NCI-H1105 treated with DMSO at 0.1 percent for 48 hours (cell line): ENCODE measurements at places on chromosomes 5 and 9.

GRCh38 chr5:117084067-117084466 is 509.4 kb upstream of the SEMA6A start:
- no peak for DNase-seq

GRCh38 chr5:17312358-17312757 is 94.9 kb downstream of the BASP1 start:
- no peak for DNase-seq

DNA sequence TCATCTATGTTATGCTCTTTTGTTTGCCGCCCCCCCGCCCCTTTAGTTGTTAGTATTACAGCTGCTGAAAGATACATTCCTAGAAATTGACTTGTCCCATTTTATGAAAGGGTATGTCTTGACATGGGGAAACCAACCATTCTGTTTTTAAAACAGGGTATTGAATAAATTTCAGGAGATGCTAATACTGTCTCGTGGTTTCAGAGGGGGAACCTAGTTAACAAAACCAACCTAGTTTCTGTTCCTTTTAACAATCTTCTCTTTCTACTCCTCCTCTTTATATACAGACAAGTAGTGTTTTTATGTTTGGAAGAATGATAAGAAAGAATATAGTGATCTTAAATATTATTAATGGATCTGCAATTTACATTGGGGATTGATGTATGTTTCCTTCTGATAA is 3.5 kb downstream of the PIP5K1B start:
- no peak for DNase-seq

GRCh38 chr5:130715541-130715940 is 449.5 kb downstream of the HINT1 start:
- DNase-seq, result no peak

DNA sequence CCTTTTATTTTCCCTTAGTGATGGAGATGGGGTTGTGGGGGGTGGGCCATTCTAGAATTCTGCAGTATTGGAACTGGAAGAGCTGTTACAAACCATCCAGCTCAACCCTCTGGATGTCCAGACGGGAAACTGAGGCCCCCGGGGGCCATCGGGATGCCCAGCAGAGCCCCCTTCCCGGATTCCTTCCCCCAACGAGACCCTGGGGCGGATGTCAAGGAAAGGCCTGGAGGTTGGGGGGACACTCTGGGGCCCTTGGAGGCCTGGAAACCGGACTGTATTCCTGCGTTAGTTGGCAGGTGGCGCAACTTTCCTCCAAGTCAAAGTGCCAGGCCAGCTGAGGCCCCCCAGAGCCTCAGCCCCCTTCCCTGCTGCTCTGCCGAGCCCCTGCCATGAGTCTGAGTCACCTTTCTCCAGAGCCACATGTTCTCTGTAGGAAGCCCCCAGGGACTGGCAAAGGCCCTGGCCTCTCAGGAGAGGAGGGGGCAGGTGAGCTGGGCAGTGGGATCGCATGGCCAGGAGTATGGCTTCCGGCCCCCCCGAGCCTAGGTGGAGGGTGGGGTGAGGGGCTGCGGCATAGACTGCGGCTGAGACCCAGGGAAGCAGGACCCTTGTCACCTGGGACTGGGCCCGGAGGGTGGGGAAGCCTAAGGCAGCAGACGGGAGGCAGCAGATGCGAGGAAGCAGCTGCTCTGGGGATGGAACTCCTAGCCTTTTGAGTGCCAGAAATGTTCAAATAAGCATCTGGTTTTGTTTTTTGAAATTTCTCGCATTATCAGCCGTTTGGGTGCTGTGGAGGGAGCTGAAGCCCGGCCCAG is 17.8 kb upstream of the FIBCD1 start:
- no peak for DNase-seq

- DNase-seq, result no peak
These were observed 68.4 kb upstream of the SLC1A1 start for GRCh38 chr9:4421847-4422246.

GRCh38 chr5:16721151-16722096 is 104.6 kb upstream of the RETREG1 start:
- no peak for DNase-seq

DNA sequence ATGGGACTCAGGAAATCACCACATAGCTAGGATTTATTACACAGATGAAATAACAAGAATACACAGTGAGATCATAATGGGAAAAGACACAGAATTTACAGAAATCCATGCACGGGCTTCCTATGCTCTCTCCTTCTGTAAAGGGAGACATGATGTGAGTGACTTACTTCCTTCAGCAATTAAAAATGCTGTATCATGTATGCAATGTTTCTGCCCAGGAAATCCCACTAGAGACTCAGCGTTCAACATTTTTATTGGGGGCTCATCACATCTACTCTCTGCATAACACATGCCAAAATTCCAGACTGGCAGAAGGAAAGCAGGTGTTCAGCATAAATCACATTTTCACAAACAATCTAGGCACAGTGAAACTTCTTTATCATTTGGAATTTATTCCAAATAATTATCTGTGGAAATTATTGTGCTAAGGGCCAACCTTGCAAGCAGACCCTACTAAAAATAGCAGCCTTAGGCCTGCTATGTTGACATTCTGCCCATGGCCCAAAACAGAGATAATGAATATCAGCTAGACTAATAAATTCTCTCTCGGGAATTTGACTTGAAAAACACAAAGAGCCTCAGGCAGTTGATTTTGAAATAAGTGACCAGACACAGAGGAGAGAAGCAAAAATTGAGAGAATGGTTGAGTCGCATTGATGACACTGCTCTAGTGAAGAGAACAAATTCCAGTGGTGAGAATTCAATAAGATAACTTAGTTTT is 31.4 kb upstream of the SELENOP start:
- no peak for DNase-seq

DNA sequence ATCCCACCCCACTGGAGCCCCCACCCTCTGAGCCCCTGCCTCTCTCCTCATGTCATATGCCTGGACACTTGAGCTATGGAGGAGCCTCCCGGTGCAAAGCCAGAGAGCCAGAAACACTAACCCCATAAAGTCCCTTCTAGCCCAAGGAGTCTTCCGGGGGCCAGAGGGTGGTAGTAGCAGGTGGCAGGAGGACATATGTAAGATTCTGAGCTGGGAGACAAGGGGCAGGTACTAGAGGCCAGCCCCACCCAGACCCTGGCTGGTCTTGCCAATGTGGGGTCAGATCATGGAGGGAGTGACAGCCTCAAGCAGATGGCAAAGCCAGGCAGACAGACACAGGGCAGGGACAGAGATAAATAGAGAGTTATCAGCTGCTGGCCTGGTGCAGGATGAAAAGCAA is 63.4 kb downstream of the PSD2 start:
- no peak for DNase-seq

DNA sequence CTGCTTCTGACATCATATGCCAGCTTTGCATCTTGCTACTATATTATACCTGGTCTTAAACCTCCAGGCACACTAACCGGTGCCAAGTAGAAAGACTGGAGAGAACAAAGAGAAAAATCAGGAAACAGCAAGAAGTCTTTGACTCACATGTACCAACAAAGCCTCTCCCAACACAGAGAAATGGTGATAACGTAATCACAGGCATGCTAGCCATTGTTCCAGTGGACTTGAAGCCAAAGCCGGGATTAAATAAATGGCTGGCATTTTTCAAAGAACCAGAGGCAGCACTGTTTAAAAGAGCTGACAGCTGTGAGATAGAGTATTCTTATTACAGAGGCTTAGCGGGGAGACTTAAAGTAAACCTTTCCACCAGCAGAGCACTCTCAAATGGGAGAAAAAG is 148.4 kb upstream of the NFIL3 start:
- DNase-seq, result no peak

DNA sequence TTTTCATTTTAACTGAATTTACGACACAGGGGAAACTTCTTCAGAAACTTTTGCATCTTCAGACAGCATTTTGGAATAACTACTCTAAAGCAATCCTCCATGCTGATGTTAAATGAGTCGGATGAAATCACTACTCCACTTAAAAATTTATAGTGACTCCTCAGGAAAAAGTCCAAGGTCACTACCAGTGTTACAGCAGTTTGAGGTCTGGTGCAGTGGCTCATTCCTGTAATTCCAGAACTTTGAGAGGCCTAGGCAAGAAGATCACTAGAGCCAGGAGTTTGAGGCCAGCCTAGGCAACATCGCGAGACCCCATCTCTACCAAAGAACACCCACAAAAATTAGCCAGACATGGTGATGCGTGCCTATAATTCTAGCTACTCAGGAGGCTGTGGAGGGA is 5.9 kb upstream of the GAS1 start:
- no peak for DNase-seq

- no peak for DNase-seq
These were observed 51.5 kb downstream of the CCDC192 start for GRCh38 chr5:127754706-127755105.

DNA sequence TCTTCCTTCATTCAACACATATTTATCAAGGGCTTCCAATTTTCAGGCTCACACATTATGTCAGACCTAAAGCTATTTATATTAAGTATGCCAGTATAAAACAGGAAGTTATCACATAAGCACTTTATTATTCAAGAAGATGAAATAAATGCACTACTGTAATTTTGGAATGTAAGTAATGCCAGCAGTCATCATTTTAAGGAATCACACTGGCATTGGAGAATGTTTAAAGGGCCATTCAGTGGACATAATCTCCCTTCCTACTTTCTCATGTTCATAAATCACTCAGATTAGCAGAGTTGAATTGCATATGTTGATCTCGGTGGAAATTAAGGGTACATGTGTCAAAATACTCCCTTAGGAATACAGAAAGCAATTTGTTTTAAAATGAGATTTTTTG is 164.4 kb downstream of the GIN1 start:
- no peak for DNase-seq

DNA sequence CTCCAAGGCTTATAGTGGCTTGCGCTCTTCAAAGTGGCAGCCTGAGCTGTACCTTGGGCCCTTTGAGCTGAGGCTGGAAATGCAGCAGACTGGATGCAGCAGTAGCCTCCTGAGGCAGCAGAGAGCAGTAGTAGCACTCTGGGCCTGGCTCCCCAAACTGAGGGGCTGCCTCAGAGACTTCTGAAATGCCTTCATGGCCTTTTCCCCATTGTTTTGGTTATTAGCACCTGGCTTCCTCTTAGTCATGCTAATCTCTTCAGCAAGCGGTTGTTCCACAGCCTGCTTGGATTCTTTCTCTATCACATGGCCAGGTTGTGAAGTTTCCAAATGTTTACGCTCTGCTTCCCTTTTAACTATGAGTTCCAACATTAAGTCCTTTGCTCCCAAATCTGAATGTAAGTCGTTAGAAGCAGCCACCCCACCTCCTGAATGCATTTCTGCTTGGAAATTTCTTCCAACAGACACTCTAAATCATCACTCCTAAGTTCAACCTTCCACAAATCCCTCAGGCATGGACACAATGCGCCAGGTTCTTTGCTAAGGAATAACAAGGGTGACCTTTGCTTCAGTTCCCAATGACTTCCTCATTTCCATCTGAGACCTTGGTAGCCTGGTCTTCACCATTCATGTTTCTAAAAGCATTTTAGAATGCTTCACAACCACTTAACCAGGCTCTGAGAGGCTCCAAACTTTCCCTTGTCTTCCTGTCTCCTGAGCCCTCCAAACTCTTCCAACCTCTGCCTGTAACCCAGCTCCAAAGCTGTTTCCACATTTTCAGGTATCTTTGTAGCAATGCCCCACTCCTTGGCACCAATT is 145.8 kb downstream of the ZDHHC21 start:
- no peak for DNase-seq

- no peak for DNase-seq
These were observed 186.8 kb downstream of the PALM2AKAP2 start for GRCh38 chr9:109966643-109967368.

DNA sequence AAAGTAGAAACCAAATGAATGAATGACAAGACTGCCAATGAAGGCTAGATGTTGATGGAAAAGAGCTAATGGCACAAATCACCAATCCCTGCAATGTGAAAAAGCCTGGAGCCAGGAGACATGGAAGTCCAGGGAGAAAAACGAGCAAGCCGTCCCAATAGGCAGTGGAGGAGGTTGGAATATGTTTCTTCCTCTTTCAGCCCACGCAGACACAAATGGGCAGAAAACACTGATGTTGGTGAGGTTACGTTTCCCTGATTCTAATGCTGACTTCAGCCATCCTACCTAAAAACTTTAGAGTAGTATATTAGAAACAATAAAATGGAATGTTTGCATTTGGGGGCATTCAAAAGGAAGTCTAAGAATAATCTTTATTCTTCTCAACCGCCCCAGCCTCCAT is 23.9 kb upstream of the KIF2A start:
- no peak for DNase-seq

GRCh38 chr9:26012797-26013196 is 334.6 kb upstream of the TUSC1 start:
- DNase-seq, result no peak

GRCh38 chr5:176844706-176845391 is 34.5 kb downstream of the UNC5A start:
- DNase-seq, result no peak

DNA sequence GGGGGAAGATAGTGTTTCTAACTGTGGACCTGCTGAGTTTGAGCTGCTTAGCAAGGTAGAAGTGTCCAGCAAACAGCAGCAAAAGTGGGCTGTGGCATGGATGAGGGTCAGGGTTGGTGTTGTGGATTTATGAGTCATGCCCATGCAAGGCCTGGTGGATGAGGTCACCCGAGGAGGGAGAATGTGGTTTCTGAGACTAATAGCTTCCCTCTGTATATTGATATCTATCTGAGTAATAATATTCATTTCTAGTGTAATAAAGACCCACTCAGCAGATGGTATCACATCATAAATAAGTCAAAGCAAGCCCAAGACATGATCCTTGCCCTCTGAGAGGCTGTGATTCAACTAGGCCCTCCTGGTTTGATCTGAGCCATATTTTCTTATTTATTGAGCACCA is 597.8 kb upstream of the CLINT1 start:
- DNase-seq, result no peak

- no peak for DNase-seq
These were observed 142.8 kb downstream of the NSG2 start for GRCh38 chr5:174188295-174188694.

DNA sequence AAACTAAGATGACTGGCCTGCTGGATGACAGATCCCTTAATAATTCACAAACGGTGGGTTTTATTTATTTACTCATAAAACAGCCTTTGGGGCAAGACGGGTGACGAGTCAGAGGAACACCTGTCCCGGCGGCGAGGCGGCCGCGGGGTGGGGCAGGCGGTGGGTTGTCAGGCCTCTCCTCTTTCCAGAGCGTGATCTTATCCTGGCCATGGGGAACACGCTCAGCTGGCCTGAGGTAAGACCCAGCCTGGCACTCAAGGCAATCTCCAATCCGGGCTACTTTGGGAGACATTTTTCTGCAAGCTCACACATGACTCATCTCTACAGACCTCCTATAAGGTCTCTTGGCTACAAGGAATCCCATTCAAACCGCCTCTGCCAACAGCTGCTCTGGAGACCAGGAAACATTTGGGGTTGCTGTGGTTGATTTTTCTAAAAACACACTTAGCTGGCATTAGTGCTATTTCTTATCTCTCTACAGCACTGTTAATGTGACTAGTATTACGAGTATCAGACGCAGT is 6.3 kb downstream of the RAPGEF1 start:
- DNase-seq, result no peak

GRCh38 chr9:89731262-89732182 is 126.7 kb downstream of the GADD45G start:
- DNase-seq, result no peak

GRCh38 chr5:126448720-126449119 is 25.5 kb downstream of the GRAMD2B start:
- no peak for DNase-seq
